HCT116 (cell line): ENCODE measurements at places on chromosomes 2 and 18. TPM values are rescaled to one million over a fixed set of nuclear protein-coding genes. Genes with fewer than 3 reads are reported as not detected.

DNA sequence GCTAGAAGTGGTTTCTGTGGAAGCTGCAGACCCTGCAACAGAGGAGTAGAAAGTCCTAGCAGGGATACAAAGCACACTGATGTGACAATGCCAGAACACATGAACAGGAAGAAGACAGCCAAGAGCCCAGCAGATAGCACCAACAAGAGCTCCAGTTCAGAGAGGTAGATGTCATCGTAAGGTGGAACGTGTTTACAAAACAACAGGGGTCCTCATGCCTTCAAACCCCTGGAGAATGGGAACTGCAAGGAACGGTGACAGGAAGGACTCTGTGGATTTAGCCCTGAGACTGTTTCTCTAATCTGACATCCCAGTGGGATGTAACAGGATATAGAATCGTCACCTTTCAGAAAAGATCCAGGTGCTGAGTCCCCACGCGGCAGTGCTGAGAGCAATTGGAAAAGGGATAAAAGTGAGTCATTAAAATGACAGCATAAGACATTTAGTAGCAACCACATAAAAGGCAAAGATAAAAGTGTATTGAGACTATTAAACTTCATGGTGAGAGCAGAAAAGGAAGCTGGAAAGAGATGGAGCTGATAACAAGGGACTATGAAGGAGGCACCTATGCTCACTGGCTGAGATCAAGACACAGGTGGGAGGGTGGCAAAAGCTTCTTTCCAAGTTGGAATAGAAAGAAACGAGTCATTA, 195.2 kb downstream of the FBXO15 start:
- no peaks in the 10 kb centered on the region for H3K27me3 ChIP-seq
- no peak overlapping the region for H3K27ac ChIP-seq
- no peak for DNase-seq
- no peaks in the 10 kb centered on the region for H3K36me3 ChIP-seq
- no peak overlapping the region for H3K4me3 ChIP-seq

AQP12B gene
- total RNA-seq: not detected

DNA sequence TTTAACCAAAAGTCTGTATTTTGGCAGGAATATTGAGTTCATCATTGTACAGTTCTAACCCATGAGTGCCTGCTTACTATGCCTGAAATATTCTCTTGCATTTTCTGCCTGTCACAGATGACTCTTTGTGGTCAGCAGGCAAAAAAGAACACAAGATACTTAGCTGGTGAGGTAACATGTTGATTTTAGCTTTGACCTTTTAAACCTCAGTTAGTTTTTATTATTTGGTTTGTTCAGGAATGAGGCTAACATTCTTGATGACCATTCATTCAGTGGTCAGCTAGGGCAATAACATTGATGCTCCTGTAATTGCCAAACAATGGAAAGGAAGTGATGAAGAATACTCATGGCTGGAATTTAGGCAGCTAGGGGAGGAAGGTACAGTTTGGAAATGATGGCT, 491.2 kb downstream of the PIK3C3 start:
- no peaks in the 10 kb centered on the region for H3K36me3 ChIP-seq
- H3K27me3 ChIP-seq: no peaks in the 10 kb centered on the region
- no peaks in the 10 kb centered on the region for H3K4me1 ChIP-seq
- no peak for DNase-seq
- no peak overlapping the region for H3K27ac ChIP-seq
- H3K4me3 ChIP-seq: no peak overlapping the region

DNA sequence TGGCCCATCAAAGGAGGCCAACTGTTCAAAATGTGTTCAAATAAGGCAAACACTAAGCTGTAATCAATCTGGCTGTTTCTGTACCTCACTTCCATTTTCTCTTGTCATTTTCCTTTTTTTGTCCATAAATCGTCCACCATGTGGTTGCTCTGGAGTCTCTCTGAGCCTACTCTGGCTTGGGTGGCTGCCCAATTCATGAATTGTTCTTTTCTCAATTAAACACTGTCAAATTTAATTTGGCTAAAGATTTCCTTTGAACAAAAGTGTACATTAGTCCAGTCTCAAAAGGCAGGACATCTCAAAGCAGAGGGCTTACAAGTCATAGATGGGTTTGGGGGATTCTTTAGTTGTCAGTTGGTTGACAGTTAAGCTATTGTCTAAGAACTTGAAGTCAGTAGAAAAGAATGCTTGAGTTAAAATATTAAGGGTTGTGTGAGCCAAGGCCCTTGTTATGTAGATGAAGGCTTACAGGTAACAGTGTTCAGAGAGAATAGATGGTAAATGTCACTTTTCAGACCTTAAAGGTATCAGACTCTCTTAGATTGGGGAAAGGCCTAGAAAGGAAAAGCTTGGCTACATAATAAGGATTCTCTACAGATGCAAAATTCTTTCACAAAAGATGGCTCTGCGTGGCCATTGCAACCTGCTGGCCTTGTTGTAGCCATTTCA, 831.2 kb upstream of the CDH2 start:
- no peaks in the 10 kb centered on the region for H3K27me3 ChIP-seq
- H3K36me3 ChIP-seq: no peaks in the 10 kb centered on the region

DNA sequence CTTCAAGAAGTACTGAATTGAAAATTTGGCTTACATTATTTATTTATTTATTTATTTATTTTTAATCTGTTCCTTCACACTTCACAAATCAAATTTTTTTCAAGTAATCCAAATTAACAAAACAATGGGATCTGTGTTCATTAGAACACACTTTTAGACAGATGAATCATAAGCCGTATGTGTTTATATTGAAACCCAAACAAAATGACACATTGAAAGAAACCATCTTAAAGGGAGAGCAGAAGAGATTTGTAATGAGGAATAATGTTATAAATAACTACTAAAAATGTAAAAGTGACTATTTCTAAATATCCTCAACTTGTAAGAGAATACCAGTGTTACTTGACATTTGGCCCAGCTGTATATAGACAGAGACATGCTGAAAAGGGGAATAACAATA, 991.0 kb upstream of the CHAC2 start:
- no peaks in the 10 kb centered on the region for H3K4me1 ChIP-seq
- H3K4me3 ChIP-seq: no peak overlapping the region
- no peak overlapping the region for H3K27ac ChIP-seq
- no peaks in the 10 kb centered on the region for H3K36me3 ChIP-seq
- no peak for DNase-seq
- no peaks in the 10 kb centered on the region for H3K27me3 ChIP-seq

DNA sequence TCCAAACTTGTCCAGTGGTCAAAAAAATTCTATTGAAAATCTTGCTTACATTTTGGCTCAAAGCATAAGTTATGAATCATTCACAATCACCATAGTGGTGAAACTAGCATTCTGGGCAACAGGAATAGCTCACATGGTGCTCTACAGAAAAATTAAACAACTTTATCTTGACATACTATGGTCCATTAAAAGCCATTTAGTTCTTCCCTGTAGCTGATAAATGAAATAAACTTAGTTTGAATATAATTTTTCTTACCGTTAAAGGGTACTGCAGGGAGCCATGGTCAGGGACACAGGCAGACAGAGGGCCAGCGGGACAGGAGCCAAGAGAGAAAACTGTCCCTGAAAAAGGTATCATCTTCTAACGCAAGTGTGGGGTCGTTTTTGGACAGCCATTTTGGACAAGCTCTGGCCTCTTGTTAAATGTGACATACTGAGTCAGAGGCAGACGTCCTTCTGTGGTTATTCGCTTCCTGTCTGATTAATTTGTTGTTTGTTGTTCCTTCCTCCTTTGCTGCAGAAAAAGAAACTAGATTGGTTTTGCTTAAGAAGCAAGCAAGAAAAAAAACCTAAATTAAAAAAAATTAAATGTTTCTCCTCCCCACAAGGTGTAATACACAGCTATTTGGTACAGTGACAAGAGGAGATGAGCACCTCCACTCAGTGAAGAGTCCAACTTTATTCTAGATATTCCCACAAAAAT, at the start of gene WIPF1:
Gene WIPF1, minus strand, starts transcription at position 460 of the 703 bp plus-strand sequence. CDS start 12,231 bp downstream, outside the sequence.
- H3K4me3 ChIP-seq: no peak within 1 kb of the TSS
- H3K27me3 ChIP-seq: no peaks in the 10 kb centered on the region
- DNase-seq: no peak
- no peak within 1 kb of the TSS for H3K27ac ChIP-seq

- H3K36me3 ChIP-seq: no peaks in the 10 kb centered on the region
- no peak overlapping the region for H3K4me3 ChIP-seq
- H3K27ac ChIP-seq: no peak overlapping the region
- no peaks in the 10 kb centered on the region for H3K27me3 ChIP-seq
Observed at GRCh38 chr2:22701561-22702160, 683.3 kb upstream of the KLHL29 start.

DNA sequence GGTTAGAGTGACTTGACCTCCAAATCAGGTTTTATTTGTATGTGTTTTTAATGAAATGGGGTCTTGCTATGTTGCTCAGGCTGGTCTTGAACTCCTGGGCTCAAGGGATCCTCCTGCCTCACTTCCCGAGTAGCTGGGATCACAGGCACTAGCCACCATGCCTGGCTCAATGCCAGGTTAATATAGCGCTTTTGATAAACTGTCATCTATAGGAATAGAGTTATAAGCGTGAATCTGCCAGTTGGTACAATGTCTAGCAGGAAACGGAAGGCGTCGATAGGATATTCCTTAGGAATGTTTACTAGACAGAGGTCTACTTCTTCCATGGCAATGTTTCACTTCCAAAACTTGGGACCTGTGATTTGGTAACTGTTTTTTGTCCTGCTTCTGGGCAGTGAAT, 25.5 kb downstream of the CLUL1 start:
- no peak for DNase-seq
- H3K27me3 ChIP-seq: no peaks in the 10 kb centered on the region
- H3K27ac ChIP-seq: no peak overlapping the region
- peaks cover 3% of the 10 kb centered on the region; the same call in 1 of the 2 replicates for H3K4me1 ChIP-seq
- no peak overlapping the region for H3K4me3 ChIP-seq
- no peaks in the 10 kb centered on the region for H3K36me3 ChIP-seq

HJURP gene
- 64.1 TPM for total RNA-seq

KRTCAP3 gene
- total RNA-seq: 65.7 TPM

GRCh38 chr2:3285901-3286645, 91.5 kb downstream of the EIPR1 start:
- no peak for DNase-seq
- no peaks in the 10 kb centered on the region for H3K27me3 ChIP-seq
- no peaks in the 10 kb centered on the region for H3K36me3 ChIP-seq
- no peak overlapping the region for H3K27ac ChIP-seq
- no peaks in the 10 kb centered on the region for H3K4me1 ChIP-seq
- no peak overlapping the region for H3K4me3 ChIP-seq

DNA sequence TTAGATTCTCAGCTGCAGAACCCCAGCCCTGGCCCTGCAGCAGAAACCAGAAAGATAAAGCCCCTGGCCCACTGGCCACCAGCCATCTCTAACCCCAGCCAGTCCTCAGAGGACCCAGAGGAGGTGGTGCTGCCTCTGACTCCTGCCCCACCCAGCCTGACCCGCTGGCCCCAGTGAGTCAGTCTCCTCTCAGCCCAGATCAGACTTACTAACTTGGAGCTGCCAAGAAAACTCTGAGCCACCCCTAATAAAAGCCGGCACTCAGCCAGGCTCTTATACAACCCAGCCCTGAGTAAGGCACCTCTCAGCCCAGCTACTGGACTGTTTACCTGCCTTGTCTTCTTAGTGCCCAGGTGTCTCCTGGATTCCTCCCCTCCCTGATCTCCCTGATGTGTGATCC, 2.0 kb downstream of the SLC14A2 start:
- DNase-seq: peak; percentile 48
- peaks cover 7% of the 10 kb centered on the region for H3K4me1 ChIP-seq
- H3K27ac ChIP-seq: 0 out of 2 replicates have a peak overlapping the region, but pooled peaks have one; percentile 4
- H3K4me3 ChIP-seq: no peak overlapping the region

- H3K27me3 ChIP-seq: no peaks in the 10 kb centered on the region
- no peak overlapping the region for H3K4me3 ChIP-seq
- H3K4me1 ChIP-seq: peaks cover 22% of the 10 kb centered on the region
- no peak overlapping the region for H3K27ac ChIP-seq
- no peak for DNase-seq
- no peaks in the 10 kb centered on the region for H3K36me3 ChIP-seq
Observed at GRCh38 chr2:102069311-102069974, 73.1 kb upstream of the IL1R1 start.

ACVR1C gene
- total RNA-seq: 1.2 TPM

DNA sequence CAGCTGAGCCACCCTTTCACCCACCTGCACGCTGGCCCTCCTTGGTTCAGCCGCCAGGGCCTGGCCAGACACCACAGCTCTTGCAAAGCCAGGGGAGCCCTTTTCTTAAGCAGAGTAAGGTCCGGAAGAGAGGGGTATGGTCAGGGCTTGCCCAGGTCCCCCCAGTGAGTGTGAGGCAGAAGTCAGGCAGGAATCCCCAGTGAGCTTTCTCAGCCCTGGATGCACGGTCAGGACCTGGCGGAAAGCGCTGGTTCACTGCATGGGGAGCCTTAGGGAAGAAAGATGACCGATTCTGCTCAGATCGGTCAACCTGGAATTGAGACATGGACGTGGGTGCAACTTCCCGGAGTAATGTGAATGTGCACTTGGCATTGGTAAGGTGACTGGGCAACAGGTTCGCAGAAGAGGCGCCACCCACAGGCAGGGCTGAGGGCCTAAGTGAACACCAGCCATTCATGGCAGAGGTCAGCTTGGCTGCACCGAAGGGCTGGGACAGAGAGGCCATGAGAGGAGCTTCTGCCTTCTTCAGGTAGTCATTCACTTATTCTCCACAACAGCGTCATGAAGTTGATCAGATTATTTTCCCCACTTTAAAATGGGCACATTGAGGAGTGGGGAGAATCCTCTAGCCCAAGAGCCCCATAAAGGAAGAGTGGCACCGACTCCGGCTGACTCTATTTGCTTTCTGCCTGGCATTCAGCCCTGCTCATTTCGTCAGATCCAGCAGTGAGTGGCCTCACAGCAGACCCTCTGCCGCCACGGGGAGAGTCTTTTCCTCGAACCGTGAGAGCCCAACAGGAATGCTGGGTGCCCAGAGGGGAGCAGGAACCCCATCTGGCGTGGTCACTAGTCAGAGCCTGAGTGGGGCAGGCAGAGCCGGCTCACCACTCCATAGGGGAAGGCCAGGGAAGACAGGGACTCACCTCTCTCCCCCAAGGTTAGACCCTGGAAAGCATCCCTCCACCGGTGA, 35.8 kb downstream of the SCTR start:
- H3K36me3 ChIP-seq: no peaks in the 10 kb centered on the region
- H3K27ac ChIP-seq: no peak overlapping the region
- no peak overlapping the region for H3K4me3 ChIP-seq
- no peaks in the 10 kb centered on the region for H3K27me3 ChIP-seq
- H3K4me1 ChIP-seq: peaks cover 11% of the 10 kb centered on the region

GRCh38 chr18:21439431-21439846, 161.1 kb downstream of the ESCO1 start:
- H3K27me3 ChIP-seq: no peaks in the 10 kb centered on the region
- no peaks in the 10 kb centered on the region; the same call in 1 of the 2 replicates for H3K36me3 ChIP-seq
- no peak overlapping the region for H3K4me3 ChIP-seq

CAPN10 gene
- 40.7 TPM for total RNA-seq

CHRND gene
- total RNA-seq: not detected

DHRS9 gene
- 0.15 TPM for total RNA-seq

- peaks cover 64% of the 10 kb centered on the region for H3K27me3 ChIP-seq
- H3K36me3 ChIP-seq: no peaks in the 10 kb centered on the region
- DNase-seq: no peak
- H3K4me1 ChIP-seq: no peaks in the 10 kb centered on the region
- no peak overlapping the region for H3K4me3 ChIP-seq
Observed at GRCh38 chr2:41828052-41828643, 219.7 kb upstream of the PKDCC start.

CD207 gene
- not detected for total RNA-seq

- H3K36me3 ChIP-seq: no peaks in the 10 kb centered on the region
- H3K27me3 ChIP-seq: no peaks in the 10 kb centered on the region
- no peaks in the 10 kb centered on the region for H3K4me1 ChIP-seq
- no peak for DNase-seq
- H3K27ac ChIP-seq: no peak overlapping the region
- H3K4me3 ChIP-seq: no peak overlapping the region
Observed at GRCh38 chr2:140061240-140061639, 1281.0 kb upstream of the NXPH2 start.

GRCh38 chr2:38218591-38218991, 142.6 kb upstream of the CYP1B1 start:
- no peak for DNase-seq
- H3K27ac ChIP-seq: no peak overlapping the region
- H3K27me3 ChIP-seq: no peaks in the 10 kb centered on the region
- H3K36me3 ChIP-seq: no peaks in the 10 kb centered on the region
- no peak overlapping the region for H3K4me3 ChIP-seq
- H3K4me1 ChIP-seq: peaks cover 5% of the 10 kb centered on the region; the same call in 1 of the 2 replicates
